AG04450 (cell line): ENCODE measurements at places on chromosomes 12 and 14.

- no peak for DNase-seq
These were observed 53.8 kb downstream of the PHETA1 start for GRCh38 chr12:111314953-111315539.

GRCh38 chr12:41606468-41607445, 418.6 kb downstream of the PDZRN4 start:
- DNase-seq: no peak

DNA sequence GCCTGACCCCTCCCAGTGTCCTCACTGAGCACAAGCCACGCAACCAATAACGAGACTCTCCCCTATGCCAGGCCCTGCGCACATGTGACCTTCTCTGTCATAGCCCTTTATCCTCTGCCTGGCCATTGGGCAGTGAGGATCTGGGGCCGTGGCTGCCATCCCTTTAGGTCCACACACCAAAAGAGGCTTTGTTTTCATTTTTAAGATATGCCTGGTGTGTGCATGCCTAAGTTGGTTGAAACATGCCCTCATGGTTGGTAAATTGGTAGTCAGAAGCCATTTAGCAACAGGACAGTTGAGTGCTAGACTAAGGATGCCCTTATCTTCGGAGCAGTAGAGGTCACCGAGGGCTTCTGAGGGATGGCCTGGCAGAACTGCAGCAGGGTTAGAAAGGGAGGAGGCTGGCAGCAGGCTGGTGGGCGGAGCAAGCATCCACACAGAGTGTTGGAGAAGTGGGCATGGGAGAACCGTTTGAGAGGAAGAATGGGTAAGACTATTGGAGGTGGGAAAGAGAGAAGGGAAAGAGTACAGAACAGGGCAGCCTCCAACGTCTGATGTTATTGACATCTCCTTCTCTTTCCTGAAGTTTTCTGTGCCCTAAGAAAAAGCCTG, 75.1 kb downstream of the SLC24A4 start:
- DNase-seq: no peak

DNA sequence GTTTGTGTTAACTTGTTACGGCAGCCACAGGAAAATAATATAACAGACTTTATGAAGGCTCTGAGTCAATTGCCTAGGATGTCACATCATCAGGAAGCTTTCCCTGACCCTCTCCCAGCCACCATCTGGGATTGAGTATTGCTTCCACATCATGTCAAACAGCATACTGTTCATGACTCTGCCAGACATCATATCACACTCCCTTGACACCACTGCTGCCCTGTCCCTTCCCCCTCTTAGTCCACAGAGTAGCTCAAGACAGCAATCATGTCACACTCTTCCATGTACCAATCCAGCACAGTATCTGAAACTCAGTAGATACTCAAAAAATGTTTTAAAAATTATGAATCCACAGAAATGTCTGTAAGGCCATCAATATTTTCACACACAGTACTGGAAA, 168.0 kb downstream of the PIK3C2G start:
- DNase-seq: no peak

- no peak for DNase-seq
These were observed 180.3 kb downstream of the CALM1 start for GRCh38 chr14:90576981-90577660.

GRCh38 chr12:106178562-106178961, 39.8 kb upstream of the NUAK1 start:
- no peak for DNase-seq

GRCh38 chr14:96989306-96989705, 192.1 kb downstream of the VRK1 start:
- DNase-seq: no peak

DNA sequence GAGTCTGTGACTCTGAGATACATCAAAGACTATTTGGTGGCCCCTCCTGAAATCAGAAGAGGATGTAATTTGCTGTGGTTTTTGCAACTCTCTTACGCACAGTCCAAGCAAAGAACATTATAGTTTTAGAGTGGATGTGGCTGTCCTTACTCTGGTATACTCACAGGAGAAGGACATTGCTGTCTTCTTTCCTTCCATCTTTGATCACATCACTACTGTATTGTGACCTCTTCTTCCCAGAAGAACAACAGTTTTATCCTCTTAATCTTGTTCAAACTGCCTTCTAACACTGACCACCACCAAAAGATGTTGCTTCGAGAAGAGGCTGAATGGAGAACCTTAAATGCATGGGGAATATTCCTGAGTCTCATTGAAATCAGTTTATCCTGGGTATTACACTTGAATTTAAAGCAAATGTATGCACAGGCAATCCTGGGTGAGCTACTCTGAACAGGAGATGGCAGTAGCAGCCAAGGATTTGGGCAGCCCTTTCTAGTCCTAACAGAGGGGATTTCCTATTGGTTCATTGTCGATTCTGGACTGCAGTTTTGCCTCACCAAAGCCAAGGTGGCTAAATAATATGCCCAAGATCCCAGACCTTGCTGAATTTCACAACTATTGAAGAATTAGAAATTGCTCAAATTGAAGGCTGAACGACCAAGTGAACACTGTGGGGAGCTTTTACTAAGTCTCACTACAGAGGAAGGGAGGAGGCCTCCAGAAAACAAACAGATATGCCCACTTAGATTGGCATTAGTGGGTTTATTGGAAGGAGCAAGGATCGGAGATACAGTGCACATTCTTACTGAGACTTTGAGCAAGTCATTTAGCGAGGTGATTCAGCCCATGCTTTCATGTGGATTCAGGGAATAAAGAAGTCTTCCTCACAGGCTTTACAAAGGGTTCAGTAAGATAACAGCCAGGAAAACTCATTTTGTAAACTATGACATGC, 282.8 kb downstream of the PAWR start:
- DNase-seq: peak; percentile 81

- no peak for DNase-seq
These were observed 11.1 kb downstream of the SVOP start for GRCh38 chr12:109009766-109010165.

DNA sequence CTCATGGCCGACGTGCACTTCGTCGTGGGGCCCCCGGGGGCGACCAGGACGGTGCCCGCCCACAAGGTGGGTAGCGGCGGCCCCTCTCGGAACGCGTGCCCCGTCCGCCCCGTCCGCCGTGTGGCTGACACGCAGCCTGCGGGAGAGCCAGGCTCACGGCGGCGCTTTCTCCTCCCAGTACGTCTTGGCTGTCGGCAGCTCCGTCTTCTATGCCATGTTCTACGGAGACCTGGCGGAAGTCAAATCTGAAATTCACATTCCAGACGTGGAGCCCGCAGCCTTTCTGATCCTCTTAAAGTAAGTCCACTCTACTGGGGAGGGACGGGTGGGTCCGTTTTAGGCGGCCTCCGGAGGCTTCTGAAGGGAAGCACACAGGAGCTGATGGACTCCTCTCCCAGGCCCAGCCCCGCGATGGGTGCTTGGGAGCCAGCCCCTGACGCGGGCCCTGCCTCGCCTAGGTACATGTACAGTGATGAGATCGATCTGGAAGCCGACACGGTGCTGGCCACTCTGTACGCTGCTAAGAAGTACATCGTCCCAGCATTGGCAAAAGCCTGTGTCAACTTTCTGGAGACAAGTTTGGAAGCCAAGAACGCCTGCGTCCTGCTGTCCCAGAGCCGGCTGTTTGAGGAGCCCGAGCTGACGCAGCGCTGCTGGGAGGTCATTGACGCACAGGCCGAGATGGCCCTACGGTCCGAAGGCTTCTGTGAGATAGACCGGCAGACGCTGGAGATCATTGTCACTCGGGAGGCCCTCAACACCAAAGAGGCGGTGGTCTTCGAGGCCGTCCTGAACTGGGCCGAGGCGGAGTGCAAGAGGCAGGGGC, 1.1 kb downstream of the BTBD6 start:
- DNase-seq: no peak

DNA sequence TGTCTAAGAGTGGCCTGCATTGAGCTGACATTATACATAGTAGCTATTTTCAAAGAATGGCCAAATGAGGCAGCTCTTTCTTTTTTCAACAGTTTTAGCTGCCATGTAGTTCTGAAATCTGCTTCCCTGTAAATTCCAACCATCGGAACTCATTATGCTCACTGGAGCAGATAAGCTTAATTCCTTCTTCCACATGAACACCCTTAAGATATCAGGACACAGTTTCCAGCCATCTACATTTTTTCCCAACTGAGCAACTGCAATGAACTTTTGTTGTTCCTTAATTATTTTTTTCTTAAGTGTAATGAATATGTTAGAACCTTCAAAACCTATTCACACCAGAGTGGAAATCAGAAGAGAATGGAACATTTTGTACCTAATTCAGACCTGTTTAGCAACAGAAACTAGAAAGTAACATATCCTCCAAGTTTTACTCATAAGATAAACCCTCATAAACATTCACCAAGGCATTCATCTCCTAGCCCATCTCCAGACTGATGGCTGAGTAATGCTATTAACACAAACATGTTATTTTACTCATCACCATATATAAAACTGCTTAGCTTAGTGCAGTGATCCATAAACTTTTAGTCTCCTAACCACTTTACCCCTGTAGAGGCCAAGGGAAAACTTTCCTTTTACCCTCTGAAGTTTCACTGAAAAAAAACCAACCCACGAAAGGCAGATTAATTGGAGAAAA, 296.1 kb upstream of the SYT1 start:
- DNase-seq: peak; percentile 2

- DNase-seq: no peak
These were observed 31.8 kb upstream of the SMUG1 start for GRCh38 chr12:54220567-54220966.

DNA sequence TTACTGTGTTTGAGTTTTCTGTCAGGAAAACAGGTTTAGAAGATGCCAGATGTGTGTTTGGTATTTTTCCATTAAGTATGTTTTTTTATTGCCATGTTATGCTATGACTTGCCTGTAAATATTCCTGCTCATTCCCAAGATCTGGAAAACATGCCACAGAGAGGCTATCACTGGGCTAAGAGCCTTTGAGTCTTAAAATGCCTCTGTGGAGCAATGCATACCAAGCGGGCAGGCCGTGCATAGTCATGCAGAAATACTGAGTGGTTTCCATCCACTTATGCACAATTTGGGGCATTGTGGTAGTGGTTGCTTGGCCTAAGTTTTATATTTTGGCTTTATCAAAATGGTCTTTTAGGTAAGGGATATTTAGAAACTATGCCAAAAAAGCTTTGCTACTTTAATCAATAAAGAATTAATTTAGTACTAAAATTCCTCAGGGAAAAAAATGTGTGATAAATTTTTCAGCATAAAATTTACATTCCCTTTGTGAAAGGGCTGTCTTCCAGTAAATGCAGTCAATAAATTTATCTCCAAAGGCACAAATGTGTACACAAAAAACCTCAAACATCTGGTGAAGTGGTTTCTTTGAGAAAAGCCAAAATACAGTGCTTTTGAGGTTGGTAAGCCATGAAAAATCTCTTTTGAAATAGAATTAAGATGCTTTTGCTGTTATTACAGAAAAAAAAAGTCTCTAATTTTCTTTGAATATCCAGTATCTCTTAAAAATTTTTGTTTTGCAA, 341.3 kb upstream of the FBXO33 start:
- no peak for DNase-seq

DNA sequence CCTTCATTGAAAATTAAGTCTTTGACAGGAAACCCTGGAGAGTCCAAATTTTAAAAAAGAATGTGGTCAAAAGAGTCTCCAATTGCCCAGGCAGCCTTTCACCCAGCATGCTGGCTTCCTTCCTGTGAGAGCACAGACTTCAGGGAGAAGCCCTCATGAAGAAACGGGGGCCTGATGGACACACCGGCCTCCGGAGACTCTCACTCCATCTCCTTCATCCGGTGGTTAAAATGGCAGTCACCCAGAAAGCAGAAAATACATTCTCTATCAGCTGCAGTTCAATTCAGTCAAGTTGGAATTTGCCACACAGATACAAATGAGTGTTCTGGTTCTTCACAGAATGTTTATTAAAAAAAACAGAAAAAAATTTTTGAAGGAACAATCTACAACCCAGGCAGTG, 56.5 kb downstream of the CPM start:
- no peak for DNase-seq

- DNase-seq: no peak
These were observed 6.1 kb downstream of the DDX47 start for GRCh38 chr12:12819221-12819620.

DNA sequence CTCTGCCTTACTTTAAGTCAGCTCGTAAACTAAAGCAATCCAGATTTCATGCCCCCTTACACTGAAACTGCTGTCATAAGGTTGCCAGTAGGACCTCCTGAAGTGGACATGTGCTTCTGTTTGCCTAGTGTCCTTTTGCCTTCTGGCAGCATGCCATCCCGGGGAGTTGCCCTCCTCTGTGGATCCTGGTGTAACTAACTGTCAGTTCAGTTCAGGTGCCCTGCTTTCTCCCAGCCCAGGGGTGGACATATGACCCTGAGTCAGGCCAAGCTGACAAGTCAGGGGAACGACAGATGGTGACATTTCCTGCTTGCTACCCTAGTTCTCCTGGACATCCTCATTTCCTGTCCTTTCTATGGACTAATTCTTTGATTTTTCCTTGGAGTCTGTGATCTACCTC, 25.6 kb downstream of the AKAP6 start:
- no peak for DNase-seq

GRCh38 chr12:123067654-123068053, 83.2 kb downstream of the PITPNM2 start:
- DNase-seq: no peak

GRCh38 chr12:78004249-78005093, 173.8 kb downstream of the NAV3 start:
- DNase-seq: no peak

DNA sequence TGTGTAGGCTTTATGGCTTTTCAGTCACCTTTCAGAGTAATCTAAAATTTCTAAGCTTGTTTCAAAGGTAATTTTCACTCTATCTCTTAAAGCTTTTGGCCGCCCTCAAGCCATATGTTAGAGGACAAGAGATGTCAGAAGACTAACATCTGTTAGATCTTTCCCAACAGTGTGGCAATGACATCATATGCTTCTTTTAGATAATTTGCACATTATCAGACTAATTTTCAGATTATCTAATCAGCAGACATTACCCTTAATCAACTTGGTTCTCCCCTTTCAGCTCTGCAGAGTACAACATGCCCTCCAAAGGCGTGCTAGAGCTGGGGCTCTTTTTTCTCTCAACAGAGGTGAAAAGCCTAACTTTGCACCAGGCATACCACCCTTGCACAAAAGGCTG, 207.1 kb downstream of the DPF3 start:
- DNase-seq: no peak

DNA sequence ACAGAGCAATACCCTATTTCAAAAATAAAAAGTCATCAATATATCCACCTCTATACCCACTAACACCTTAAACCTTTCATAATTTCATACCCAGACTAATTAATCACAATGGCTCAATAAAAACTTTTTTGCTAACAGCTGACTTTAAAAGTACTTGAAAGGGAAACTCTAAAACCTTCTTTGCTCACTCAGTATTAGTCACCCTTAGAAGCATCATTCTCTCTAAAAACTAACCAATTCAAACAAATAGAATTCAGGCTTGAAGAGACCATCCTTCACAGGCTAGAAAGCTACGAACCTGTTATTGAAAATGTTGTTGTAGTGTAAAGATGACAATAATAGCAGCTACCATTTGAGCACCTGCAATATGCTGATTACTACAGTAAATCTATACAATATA, 37.2 kb downstream of the HECTD1 start:
- no peak for DNase-seq

GRCh38 chr12:122352394-122352793, 70.1 kb downstream of the CLIP1 start:
- DNase-seq: no peak
